HT1080 (cell line): ENCODE measurements at places on chromosomes 12 and 14.

DNA sequence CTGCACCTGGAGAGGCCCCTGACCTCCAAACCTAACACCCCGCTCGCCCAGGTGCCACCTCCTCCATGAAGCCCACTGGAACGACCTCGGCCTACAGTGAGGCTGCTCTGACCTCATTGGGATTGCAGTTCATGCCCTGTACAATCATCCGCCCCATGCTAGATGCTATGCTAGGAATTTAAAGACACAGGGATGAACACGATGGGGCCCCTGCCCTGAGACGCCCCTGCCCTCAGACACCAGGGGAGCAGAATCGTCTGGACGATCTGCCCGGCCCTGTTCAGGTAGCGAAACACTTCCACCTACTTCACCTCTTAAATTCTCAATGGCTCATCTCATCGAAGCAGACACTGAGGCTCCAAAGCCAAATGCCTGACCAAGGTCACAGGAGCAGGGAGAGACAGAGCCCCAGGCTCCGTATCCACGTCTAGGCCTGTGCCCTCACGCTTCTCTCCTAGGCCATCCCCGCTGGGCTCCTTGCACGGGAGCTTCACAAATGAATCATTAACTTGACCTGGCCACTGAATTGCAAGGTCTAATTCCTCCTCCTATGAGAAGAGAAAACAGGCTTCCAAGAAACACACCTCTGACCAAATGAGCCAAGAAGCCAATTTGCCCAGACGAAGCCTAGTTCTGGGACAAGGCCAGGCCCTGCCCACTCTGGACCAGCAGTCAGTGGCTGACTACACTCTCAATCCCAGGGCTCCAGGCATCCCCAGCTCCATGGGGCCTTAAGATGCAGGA lies 35.2 kb downstream of the SCARB1 start:
- no peak for DNase-seq

DNA sequence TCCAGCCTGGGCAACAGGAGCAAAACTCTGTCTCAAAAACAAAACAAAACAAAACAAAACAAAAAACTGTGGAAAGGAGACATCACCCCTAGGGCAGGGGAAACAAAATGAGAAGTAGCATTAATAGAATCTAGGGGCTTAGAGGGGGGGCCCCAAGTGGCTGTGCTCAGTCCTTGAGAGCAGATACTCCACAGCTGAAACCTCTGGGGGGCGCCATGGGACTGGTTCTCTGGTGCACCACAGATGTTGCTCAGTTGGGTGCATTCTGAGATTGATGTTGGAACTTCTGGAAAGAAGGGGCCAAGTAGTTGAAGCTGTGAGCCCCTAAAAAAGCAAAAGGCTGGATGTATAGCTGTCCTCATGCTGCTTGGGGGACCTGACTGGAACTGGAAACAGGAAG lies 11.8 kb upstream of the SYNE2 start:
- no peak for DNase-seq

- peak; percentile 70 for DNase-seq
Observed at GRCh38 chr12:31897781-31898503, 61.3 kb upstream of the RESF1 start.

DNA sequence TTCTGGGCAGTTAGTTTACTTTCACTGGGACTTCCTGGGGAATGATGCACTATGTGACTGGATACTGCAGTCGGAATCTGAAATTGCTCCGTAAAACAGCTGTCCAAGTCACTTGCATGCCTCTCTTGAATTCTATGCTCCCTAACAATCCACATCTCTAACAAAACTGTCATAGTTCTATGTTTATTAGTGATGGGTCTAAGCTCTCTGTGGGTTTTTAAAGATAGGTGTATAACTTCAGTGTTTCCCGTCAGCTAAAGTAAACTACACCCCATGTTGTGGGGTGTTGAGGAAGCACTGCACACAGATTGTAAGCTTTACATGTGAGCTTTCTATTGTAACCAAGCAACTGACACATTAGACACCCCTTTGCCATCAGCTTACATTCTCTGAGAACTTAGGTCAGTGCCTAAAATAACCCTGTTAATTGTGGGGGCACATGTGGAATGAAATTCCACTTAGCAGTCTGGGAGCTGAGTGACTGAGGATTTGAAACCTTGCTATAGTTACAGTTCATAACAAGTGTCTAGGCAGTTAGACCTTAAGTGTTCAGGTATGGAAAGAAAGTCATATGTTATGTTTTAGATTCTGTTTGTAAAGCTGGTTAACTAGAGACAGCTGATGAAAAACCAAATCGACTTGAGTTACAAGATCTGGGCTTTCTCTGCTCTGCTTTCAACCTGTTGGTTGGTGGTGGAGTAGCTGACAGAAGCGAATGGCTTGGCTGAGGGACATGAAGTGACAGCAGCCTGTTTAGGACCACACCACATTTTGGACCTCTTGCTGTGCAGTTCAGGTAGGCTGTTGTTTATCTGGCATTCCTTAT lies 165.7 kb downstream of the AKAP6 start:
- DNase-seq = no peak

DNA sequence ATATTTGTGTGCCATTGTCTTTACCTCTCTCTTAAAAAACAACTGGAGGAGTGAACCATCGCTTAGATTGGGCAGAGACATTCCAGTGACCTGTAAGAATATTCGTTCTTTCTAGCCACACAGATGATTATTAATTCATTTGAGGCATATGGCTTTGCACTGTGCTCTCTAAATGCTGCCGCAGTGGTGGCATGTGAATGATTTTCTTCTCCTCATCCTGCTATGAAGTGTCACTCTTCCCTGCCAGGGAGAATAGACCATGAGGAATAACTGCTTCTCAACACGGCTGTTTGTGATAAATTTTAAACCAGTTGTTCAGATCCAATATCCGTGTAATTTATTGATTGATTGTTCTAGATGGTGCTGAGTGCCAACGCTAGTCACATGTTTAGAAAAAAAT lies 225.3 kb downstream of the CNTN1 start:
- no peak for DNase-seq

- peak; percentile 39 for DNase-seq
Observed at GRCh38 chr12:72057330-72057914, 118.8 kb downstream of the TPH2 start.

DNA sequence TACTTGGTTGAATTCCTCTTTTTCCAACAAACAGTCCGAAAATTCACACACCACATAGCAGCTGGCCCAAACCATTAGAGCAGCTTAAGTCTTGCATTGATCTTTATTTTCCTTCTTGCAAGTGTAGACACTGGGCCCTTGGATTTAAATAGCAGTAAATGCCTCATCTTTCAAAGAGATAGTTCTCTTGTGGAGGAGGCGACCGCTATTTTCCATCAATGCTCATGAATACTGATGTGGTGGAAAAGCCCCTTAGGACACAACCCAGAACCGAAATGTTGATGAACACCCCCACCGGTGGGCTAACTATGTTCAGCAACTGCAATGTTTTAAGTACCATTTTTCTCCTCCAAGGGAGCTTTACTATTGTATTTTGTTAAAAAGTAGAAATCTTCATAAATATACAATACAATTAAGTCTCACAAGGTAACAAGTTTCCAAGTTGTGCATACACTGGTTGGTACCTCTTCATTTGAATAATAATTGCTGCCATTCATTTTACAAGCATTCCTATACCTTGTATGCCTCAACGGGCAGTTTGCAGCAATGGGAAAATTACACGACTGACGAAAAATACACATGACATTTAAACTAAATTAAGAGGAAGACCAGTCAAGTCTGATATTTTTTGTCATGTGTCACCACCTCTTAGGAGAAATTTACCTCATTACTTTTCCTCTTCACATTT lies 18.0 kb downstream of the NIN start:
- DNase-seq = no peak

GRCh38 chr14:98994561-98994960 lies 277.4 kb downstream of the BCL11B start:
- DNase-seq = no peak

DNA sequence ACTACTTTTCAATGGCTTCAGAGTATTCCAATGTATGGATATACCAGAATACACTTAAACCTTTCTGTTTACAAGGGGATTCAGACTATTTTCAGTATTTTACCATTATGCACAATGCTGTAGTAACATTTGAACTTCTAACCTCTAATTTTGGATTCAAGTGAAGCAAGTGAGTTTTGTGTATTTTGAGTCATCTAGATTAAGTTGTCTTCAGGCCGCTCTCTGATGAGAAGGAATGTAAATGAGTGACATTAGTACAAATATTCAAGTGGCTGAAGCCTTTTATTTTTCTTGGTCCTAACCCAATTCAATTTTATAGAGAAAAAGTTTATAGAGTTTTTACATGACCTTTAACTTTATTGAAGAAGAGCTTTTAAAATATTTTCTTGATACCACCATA lies 125.6 kb downstream of the PDE3A start:
- DNase-seq = no peak

DNA sequence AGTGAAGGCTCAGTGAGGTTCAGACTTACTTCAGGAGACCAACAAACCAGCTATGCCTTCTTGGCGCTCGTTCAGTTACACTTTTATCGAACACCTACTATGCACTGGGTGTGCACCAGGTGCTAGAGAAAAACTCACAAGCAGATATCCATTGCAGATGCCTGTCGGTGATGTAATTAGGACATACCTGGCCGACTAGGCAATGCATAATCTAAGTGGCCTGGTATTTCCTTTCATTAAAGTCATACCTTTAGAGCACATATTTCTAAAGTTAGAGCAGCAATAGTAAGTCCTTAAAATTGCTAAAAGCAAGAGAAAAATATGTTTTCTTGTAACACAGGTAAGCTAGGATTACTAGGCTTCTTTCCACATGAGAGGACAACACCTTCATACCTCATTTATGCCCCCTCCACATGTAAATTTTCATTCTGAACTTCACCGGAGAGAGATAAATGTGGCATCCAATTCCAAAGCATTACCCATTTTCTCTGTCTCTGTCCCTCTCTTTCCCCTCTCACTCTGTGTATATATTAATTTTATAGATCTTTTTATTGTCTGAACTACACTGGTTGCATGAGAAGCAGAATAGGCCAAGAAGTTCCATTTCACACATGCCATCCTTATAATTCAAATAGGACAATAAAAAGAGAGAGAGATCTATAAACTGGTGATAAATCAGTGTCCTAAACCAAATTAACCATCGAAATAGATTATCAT lies 242.2 kb downstream of the SPTSSA start:
- no peak for DNase-seq

- DNase-seq = no peak
Observed at GRCh38 chr14:33925235-33925634, 25.6 kb downstream of the EGLN3 start.

DNA sequence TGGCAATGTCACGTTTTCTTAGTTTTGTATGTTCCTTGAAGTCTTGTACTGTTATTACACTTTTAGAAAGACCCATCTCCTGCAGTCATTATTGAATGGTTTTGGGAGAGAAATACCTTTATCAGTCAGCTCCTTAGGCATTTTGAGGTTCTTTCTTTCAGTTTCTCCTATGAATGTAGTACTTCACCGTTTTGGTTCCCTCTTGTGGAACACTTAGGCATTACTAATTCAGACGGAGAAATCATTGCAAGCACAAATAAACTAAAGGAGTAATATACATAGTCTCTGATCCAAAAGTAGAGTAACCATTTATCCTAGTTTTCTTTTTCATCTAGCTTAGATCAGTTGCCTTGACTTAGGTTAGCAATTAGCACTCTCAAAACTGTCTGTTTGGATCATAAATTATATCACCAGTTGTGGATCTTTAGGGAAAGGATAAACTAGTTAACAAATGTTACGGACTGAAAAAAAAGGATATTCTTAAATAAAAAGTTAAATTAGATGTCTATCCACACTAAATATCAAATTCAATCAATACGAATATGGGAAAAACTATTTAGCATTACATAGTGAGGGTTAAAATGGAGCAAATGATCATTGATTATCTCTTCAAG lies 1538.3 kb upstream of the SEL1L start:
- peak; percentile 56 for DNase-seq

DNA sequence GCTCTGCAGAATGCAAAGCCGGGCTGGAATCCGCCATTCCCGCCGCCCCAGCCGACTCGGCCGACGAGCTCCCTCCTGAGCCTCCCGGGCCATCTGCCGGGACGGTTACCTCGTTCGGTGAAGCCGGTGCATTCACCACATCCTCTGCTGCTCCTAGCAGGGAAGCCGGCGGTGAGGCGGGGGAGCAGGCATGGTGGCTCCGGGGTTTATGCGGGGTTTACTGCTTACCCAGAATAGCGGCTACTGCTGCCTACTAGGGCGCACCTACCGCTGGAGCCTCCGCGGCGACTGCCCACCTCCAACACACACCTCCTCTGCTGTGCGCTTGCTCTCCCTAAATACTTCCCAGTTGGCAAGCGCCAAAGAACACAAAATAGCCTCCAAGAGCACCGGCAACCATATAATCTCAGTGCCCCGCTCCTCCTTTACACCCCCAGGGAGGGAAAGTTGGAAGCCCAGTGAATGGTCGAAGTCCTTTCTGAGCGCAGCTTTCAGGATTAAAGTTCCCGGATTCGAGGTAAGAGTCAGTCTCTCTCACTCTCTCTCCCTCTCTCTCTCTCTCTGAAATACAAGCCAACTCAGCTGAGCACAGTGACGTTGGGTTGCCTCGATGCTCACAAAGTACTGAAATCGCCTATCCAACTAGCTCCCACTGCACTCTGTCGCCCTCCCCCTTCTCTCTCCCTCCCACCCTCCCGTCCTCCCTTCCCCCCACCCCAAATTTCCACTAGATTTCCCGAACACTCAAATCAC lies at the start of gene TBX5:
TSS of gene TBX5 (minus strand) at position 626 of the 753 bp plus-strand sequence. CDS start 2,246 bp downstream, outside the sequence.
- no peak for DNase-seq

DNA sequence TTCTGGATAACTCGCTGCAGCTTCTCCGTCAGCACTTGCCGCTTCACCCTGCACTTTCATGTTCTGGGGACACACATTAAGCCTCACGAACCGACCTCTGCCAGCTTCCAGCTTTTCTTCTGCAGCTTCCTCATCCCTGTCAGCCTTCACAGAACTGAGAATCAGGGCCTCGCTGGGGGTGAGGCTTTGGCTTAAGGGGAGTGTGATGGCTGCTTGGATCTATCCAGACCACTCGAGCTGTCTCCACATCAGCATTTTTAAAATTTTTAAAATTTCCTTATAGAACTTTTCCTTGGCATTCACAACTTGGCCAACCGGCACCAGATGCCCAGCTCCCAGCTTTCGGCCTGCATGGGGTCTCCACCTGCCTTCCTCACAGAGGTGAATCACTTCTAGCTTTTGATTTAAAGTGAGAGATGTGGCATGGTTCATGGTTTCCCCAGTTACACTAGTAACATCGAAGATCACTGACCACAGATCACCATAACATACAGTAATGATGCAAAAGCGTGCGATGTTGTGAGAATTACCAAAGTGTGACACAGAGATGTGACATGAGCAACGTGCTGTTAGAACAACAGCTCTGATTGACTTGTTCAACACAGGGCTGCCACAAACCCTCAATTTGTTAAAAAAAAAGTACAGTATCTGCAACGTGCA lies 139.1 kb upstream of the C14orf180 start:
- DNase-seq = no peak

GRCh38 chr14:58560208-58560607 lies 77.6 kb upstream of the DACT1 start:
- DNase-seq = peak; percentile 76
